Activated naive CD8-positive, alpha-beta T cell treated with anti-CD3 and anti-CD28 coated beads for 36 hours (primary cell): ENCODE measurements at places on chromosomes 3 and 15. TPM values are rescaled to one million over a fixed set of nuclear protein-coding genes. Genes with fewer than 3 reads are reported as not detected.

MFSD1 gene
- total RNA-seq: 18.5 TPM

DNA sequence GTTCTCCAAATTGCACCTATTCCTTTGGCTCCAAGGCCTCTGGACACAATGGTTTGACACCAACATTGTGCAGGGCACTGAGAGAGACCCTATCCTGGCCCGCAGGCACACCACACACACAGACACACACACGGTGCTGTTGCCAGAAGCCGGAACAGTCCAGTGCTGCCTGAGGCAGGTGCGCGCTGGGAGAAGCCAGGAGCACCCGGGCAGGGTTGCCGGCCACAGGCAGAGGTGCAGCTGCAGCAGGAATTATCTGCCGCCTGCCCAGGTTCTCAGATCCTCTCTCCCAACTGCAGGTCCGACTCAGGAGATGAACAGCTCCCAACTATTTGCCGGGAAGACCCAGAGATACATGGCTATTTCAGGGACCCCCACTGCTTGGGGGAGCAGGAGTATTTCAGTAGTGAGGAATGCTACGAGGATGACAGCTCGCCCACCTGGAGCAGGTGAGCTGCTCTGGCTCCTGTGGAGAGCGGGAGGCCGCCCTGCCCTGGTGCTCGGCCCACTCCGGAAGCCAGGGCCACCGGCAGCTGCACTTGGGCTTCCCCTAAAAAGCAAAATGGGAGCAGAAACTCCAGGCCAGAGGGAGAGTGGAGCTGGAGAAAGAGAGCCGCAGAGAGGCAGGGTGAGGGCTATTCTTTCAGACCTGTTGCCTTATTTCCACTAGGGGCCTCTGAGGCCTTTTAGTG, 42.9 kb downstream of the CHDH start:
- no peak for DNase-seq
- no peak overlapping the region for H3K4me3 ChIP-seq
- H3K36me3 ChIP-seq: no peaks in the 10 kb centered on the region
- no peak overlapping the region for H3K27ac ChIP-seq

RSL24D1 gene
- total RNA-seq: 181 TPM

- H3K4me3 ChIP-seq: no peak overlapping the region
- peaks cover 43% of the 10 kb centered on the region for H3K4me1 ChIP-seq
- H3K27ac ChIP-seq: no peak overlapping the region
These were observed 6.9 kb downstream of the NIPA2 start for GRCh38 chr15:22845289-22845900.

DNA sequence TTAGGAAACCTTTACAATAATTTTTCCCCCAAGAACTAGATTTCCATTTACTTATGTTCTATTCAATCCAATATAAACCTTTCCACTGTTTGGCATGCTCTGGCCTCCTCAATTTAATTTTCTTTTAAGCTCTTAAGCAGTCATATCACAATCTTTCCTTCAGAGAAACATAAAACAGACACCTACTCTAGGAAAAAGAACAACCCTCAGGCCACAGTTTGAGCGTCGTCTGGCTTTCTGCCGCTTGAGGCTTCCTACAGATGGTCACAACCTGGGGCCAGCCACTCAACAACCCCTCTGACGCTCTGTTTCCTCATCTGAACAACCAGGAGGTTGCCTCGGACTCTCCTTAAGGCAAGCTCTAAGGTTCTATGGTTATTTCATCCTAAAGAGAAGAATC, 143.3 kb downstream of the ADAMTS17 start:
- no peak overlapping the region for H3K4me3 ChIP-seq
- H3K36me3 ChIP-seq: no peaks in the 10 kb centered on the region
- no peaks in the 10 kb centered on the region for H3K27me3 ChIP-seq
- no peak for DNase-seq

DUOX1 gene
- 0.14 TPM for total RNA-seq

PGBD4 gene
- total RNA-seq: 2.7 TPM

CNTN3 gene
- total RNA-seq: not detected

ATG7 gene
- 25.1 TPM for total RNA-seq

DNA sequence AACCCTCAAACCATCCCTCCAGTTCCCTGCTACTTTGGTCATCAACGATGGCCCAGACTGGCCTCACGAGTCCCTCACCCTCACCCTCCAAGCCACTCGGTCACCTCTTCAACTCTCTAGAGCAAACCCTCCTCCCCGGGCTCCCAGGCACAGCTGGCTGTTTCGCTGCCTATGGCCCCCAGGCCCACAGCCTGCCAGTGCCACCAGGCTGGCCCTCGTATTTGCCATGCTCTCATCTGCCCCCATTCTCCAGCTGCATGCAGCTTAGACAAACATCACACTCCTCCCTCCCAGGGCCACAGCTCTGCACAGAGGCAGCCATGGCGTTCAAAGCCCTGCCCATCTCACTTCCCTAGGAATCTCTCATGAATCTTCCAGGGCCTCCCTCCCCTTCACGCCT, 13.8 kb downstream of the RAB43 start:
- peak overlapping the region; percentile 4 for H3K4me3 ChIP-seq
- no peaks in the 10 kb centered on the region for H3K27me3 ChIP-seq
- peaks cover 62% of the 10 kb centered on the region for H3K36me3 ChIP-seq
- H3K27ac ChIP-seq: peak overlapping the region; percentile 85
- peaks cover 83% of the 10 kb centered on the region for H3K4me1 ChIP-seq

DNA sequence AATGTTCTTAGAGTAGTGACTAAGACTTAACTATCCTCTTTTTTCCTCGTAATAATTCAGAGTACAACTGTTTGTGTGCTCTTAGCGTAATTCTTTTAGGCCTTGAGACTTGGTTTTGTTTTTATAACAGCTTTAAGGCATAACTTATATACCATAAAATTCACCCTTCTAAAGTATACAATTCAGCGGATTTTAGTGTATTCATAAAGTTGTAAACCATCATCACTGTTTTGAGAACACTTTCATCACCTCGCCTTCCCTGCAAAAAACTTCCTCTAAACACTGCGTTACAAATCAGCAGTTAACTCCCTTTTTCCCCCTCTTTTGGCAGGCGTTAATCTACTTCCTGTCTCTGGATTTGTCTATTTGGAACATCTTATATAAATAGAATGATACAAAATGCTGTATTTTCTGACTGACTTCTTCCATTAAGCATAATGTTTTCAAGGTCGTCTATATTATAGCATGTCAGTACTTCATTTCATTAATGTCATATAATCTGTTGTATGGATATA, 18.7 kb downstream of the DNAJC13 start:
- H3K4me3 ChIP-seq: no peak overlapping the region
- peaks cover 24% of the 10 kb centered on the region for H3K36me3 ChIP-seq
- H3K27ac ChIP-seq: no peak overlapping the region
- no peak for DNase-seq
- H3K27me3 ChIP-seq: no peaks in the 10 kb centered on the region

WDR49 gene
- not detected for total RNA-seq

DNA sequence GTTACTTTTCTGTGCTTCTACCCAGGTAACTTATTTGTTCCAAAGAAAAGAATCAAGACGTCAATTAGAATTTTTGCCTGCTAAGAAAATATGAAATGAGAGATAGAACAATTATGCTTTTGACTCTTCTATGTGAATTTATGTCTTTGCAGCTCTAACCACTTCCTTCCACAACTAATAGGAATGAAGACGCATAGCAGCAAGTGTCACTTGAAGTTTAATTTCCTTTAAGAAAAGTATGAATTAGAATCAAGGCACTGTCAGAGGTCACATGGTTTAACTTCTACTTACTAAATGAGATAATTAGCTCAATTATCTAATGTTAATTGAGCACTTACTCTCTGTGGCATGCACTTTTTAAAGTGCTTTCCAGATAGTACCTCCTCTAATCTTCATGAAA, 3.3 kb downstream of the WDR49 start:
- no peak for DNase-seq
- H3K4me3 ChIP-seq: no peak overlapping the region
- peaks cover 7% of the 10 kb centered on the region for H3K4me1 ChIP-seq

DNA sequence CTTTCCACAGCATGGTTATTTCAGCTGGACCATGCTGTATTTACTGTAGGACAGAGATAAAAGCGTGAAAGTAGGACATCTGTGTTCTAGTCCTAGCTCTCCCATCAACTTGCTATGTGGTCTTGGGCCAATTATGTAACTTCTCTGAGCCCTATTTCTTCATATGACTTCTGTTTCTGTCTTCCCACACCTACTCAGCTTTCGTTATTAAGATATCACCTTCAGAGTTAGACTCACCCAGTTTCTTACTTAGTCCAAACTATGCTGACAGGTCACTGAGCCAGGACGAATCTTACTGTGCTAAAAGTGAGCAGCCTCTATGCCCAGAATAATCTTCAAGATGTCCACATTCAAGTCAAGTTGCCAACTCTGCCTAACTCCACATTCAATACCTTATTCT, 283.7 kb downstream of the IL5RA start:
- H3K27me3 ChIP-seq: no peaks in the 10 kb centered on the region
- H3K4me1 ChIP-seq: no peaks in the 10 kb centered on the region
- DNase-seq: no peak

DNA sequence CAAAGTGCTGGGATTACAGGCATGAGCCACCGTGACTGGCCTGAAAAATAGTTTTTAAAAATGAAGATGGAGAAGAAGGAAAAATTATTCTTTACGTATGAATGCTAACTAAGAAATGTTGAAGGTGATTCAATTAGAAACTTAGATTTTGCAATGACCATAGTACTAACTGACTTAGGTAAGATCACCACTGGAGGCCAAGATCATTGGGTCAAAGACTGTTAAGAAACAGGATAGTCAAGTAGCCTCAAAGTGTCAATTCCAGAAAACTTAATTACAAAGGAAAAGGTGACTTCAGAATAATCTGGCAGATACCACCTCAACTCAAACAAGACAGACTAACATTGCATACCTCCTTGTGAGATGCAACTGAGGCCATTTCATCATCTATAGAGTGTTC, 119.3 kb downstream of the FRMD4B start:
- H3K27me3 ChIP-seq: peaks cover 5% of the 10 kb centered on the region
- no peak overlapping the region for H3K4me3 ChIP-seq
- H3K4me1 ChIP-seq: no peaks in the 10 kb centered on the region
- no peak for DNase-seq

ITGA11 gene
- total RNA-seq: 1.7 TPM

DNA sequence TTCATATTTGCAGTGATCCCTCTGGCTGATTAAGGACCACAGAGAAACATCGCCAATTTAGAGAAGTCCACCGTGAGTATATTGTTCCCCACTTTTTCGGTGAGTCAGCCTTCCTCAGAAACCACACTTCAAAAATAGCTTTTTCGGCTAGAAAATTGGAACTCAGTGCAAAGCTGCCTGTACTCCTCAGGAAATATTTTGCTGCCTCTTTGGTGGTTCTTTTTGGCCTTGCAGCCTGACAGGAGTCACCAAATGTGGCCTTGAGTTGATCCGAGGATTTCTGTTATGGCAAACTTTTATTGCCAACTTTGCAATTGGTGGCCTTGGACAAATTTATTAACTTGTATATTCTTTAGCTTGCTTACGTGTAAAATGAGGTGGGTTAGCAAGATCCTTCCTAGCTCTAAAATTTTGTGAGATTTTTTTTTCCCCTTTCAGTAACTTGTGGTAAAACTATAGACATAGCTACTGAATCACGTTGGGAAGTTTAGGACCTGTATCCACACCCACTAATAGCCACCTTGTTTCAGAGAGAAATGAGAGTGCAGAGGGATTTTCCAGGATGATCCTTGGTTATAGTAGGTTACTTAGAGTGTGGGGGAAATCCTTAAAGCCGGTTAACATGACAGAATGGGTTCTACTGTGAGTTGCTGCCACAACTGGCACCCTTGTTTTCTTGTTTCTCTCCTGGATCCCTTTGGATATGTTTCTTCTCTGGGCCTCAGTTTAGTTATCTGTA, 9.9 kb downstream of the ARL6IP5 start:
- peak overlapping the region; percentile 97 for H3K27ac ChIP-seq
- H3K4me1 ChIP-seq: peaks cover 77% of the 10 kb centered on the region
- H3K4me3 ChIP-seq: peak overlapping the region; percentile 63

GRCh38 chr3:76096836-76097588, 311.7 kb upstream of the ZNF717 start:
- H3K4me1 ChIP-seq: no peaks in the 10 kb centered on the region
- H3K27ac ChIP-seq: no peak overlapping the region
- no peaks in the 10 kb centered on the region for H3K36me3 ChIP-seq
- no peaks in the 10 kb centered on the region for H3K27me3 ChIP-seq
- H3K4me3 ChIP-seq: no peak overlapping the region

GRCh38 chr3:98587654-98588053, 5.8 kb downstream of the CPOX start:
- H3K36me3 ChIP-seq: peaks cover 62% of the 10 kb centered on the region
- DNase-seq: no peak
- H3K4me3 ChIP-seq: no peak overlapping the region

CASR gene
- not detected for total RNA-seq

GRCh38 chr3:163878396-163878795, 1199.9 kb downstream of the SI start:
- H3K27ac ChIP-seq: no peak overlapping the region
- no peaks in the 10 kb centered on the region for H3K36me3 ChIP-seq
- H3K27me3 ChIP-seq: no peaks in the 10 kb centered on the region
- H3K4me1 ChIP-seq: no peaks in the 10 kb centered on the region
